ENCODE measurements at places on chromosomes 6 and 20. TPM values are rescaled to one million over a fixed set of nuclear protein-coding genes. Genes with fewer than 3 reads are reported as not detected.

The PLEKHG1 gene
- 2.1 TPM for total RNA-seq

- DNase-seq = no peak
Measured at GRCh38 chr6:5537967-5538366, 276.7 kb downstream of the FARS2 start.

DNA sequence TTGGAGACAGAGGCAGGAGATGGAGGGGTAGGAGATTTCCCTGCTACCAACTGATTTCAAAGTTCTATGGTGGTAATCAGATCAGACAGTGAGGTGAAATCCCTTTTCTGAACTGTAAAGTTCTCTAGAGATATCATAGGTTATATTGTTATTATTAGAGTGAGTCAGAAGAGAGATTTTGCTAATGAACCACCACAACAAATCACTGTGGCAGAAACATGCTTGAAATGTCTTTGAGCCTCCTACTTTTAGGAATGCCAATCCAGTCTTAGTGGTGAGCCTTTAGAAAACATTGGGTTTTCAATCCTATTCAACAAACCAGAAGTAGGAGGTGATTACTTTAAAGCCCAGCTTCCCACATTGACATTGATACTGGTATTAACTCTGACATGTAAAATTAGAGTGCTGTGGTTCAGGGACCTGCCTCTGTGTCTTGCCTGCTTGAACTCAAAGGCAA is 136.7 kb upstream of the CNR1 start:
- DNase-seq = no peak

- DNase-seq = no peak
Measured at GRCh38 chr6:94736236-94736635, 841.1 kb upstream of the MANEA start.

The EDN1 gene
- total RNA-seq = 0.27 TPM

GRCh38 chr6:148528292-148528691 is 185.7 kb downstream of the SASH1 start:
- DNase-seq = no peak

GRCh38 chr6:161837854-161838253 is 564.0 kb upstream of the AGPAT4 start:
- DNase-seq = no peak

The STK35 gene
- total RNA-seq = 23.5 TPM

DNA sequence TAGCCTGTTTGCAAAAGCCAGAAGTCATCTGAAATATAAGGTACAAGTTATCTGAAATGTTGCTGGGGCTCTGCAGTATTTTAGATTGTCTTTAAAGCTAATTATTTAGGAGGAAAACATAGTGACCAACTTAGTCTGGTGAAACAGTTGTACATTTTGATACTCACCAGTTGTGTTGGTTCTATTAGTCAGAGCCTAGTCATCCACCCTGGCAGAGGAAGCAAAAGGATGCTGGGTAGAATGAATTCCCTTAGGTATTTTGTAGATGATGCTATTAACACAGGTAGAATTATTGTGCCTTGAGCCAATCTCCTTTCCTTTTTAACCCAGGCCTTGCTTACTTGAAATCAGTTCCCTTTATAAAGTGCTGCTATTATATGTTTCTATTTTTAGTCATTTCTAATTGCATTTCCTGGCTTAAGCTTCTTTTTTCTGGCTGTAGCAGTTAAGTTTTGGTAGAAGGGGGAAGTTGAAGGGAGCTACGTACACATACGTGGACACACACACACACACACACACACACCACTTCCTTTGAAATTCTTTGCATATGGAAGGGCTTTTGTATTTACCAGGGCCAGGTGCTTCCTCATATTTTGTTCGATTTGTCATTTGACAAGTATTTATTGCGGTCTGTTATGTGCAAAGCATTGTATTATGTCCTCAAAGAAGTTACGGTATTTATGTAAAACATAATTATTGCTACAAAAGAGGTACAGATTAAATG is 82.4 kb downstream of the RTN4IP1 start:
- no peak for DNase-seq

GRCh38 chr6:29676981-29677601 is 3.9 kb downstream of the ZFP57 start:
- DNase-seq = no peak

The ISM1 gene
- total RNA-seq = 0.50 TPM

DNA sequence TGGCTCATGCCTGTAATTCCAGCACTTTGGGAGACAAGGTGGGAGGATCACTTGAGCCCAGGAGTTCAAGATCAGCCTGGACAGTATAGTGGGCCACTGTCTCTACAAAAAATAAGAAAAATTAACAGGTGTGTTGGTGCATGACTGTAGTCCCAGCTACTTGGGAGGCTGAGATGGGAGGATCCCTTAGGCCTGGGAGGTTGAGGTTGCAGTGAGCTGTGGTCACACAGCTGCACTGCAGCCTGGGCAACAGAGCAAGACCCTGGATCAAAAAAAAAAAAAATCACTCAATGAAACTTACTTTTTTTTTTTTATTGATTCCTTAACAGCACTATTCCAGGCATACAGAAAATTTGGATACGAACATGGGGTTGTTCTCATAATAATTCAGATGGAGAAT is 14.0 kb downstream of the CDKAL1 start:
- no peak for DNase-seq

DNA sequence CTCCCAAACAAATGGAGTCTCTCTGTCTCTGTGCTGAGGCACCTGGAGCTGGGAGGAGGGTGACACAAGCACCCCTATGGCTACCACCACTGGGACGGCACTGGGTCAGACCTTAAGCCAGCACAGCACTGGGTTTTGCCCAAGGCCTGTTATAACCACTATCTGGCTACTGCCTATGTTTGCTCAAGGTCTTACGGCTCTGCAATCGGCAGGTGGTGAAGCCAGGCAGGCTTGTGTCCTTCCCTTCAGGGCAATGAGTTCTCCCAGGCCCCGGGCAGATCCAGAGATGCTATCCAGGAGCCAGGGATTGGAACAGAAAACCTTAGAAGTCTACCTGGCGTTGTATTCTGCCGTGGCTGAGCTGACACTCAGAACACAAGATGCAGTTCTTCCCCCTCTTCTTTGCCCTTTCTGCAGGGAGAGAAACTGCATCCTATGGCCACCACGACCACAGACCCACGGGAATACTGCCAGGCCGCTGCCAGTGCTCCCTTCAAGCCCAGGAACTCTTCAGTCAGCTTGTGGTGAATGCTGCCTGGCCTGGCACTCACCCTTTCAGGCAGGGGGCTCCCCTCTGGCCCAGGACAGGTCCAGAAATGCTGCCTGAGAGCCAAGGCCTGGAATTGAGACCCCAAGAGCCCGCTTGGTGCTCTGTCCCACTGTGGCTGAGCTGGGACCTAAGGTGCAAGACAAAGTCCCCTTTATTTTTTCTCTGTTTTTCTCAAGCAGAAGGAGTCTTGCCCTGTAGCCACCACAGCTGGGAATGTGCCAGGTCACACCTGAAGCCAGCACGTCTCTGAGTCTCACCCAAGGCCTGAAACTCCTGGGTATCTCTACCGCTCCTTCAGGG is 67.0 kb upstream of the FRMD1 start:
- no peak for DNase-seq

The CLVS2 gene
- total RNA-seq = not detected

GRCh38 chr20:62704341-62704948 is 4.2 kb upstream of the NTSR1 start:
- no peak for DNase-seq

DNA sequence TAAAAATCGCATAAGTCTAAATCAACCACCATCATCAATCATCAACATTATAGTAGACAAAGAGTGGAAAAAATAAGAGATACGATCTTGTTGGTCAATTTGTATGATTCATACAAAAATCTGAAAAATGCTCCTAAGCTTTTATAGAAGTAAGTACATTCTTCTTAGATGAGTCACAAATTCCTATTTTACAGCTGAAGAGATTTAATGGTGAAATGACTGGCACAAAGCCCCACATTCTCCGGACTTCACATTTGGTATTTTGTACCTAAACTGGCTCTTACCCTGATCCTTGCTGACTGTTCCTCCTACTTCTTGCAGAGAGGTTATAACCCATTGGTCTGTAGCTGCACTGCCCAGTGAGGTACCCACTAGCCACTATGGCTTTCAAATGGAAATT is 29.9 kb upstream of the PREP start:
- DNase-seq = no peak

DNA sequence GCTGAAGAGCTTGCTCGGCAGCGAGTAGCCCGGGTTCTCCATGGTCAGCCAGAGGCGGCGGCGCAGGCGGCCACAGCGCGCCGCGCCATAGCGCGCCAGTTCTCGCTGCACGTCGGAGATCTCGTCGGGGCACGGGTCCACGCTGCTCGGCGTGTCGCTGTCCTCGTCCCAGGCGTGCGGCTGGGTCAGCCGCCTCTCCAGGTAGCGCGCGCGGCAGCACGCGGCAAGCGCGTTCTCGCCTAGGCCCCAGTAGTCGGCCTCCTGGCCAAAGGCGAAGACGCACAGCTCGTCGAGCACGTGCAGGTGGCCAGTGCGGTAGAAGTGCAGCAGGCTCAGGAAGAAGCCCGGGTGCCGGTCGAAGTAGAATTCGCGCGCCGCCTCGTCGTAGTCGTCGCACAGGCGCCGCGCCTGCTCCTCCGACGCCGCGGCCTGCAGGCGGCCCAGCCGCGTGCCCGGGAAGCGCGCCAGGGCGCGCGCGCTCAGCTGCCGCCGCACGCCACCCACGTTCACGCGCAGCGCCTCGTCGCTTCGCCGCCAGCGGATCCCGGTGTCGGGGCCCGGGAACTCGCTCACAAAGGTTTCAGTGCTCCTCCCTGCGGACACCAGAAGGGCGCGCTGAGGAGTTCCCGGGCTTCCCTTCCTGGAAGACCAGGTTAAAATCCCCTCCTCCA is 2.7 kb downstream of the KCNS1 start:
- DNase-seq = no peak
